ENCODE measurements at places on chromosomes 12 and 14.
A peak's percentile ranks its signal among the peaks of the same experiment; 100 is the strongest.

DNA sequence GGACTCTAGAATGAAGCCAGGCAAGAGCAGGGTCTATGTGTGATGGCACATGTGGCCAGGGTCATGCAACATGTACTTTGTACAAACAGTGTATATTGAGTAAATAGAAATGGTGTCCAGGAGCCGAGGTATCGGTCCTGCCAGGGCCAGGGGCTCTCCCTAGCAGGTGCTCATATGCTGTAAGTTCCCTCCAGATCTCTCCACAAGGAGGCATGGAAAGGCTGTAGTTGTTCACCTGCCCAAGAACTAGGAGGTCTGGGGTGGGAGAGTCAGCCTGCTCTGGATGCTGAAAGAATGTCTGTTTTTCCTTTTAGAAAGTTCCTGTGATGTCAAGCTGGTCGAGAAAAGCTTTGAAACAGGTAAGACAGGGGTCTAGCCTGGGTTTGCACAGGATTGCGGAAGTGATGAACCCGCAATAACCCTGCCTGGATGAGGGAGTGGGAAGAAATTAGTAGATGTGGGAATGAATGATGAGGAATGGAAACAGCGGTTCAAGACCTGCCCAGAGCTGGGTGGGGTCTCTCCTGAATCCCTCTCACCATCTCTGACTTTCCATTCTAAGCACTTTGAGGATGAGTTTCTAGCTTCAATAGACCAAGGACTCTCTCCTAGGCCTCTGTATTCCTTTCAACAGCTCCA lies 39.6 kb downstream of the DAD1 start:
- DNase-seq = no peak

GRCh38 chr14:102888748-102889147 lies 33.7 kb upstream of the AMN start:
- no peak for DNase-seq

- DNase-seq = peak; percentile 79
These were observed 1.9 kb downstream of the FAM186A start for GRCh38 chr12:50394469-50395029.

DNA sequence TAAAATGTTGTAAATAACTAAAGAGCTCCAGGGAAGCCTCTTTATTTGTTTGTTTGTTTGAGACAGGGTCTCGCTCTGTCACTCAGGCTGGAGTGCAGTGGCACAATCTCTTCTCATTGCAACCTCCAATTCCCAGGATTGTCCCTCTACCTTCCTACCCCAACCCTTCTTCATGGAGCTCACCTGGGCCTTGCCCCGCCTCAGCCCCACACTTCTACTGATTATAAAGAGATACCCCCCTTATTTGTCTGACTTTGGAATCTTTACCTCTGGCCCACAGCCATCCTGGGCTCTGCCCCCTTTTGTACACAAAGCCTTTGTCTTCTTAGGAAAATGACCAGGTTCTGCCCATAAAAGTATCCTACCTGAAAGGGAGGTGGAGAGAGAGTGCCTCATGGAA lies 9.1 kb upstream of the BLTP3B start:
- no peak for DNase-seq

DNA sequence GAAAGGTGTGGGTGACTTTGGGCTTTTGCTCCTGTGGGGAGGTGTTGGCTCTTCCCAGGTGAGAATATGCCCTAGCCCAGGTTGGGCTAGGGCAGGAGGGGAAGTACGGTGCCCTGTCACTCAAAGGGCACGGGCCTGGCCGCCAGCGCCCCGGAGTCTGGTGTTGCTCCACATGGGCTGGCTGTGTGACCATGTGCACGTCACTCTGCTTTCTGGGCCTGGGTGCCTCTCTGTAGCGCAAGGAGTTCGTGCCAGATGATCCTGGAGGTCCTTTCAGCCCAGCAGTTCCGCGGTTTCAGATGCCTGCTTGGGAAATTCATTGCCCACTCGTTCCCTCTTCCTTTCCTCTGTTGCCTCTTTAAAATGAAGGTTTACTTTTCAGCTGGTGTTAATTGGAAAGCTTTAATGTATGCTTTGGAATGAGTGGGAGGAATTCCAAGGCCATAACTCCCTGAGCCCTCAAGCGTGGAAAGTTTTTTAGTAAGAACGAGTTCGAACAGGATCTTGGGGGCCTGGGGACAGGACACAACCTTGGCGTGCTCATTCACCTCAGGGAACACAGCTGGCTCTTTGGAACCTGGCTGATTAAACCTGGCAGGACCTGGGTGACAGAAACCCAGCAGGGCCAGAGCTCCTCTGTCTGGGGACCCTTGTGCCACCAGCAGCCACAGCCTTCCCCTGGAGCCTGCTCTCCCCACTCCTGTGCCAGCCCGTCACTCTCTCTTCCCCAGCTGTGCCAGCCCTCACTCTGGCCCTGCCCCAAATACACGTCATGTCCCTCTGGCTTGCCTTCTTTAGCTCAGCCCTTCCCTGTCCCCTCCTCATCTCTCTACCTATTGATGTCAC lies 42.8 kb downstream of the TSPAN9 start:
- DNase-seq = peak; percentile 90

DNA sequence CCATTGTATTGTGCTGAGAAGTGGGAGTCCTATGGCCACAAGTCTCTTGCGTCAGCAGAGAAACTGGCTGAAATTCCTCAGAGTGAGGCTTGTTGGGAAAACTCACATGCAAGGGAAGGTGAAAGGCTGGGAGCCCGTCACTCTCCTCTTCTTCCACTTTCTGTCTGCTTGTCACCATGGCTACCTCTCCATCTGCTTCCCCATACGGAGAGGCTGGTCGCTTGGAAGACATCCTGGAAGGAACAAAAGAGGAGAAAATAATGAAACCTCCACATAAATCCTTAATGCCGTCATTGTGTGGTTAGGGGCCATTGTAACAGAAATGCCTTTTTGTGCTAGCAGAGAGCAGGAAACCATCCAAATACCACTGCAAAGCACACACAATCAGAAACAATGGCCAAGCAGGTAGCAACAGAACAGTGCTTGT lies 53.7 kb downstream of the SOX5 start:
- DNase-seq = no peak

- DNase-seq = no peak
These were observed 60.2 kb downstream of the PLXNC1 start for GRCh38 chr12:94208622-94208966.

DNA sequence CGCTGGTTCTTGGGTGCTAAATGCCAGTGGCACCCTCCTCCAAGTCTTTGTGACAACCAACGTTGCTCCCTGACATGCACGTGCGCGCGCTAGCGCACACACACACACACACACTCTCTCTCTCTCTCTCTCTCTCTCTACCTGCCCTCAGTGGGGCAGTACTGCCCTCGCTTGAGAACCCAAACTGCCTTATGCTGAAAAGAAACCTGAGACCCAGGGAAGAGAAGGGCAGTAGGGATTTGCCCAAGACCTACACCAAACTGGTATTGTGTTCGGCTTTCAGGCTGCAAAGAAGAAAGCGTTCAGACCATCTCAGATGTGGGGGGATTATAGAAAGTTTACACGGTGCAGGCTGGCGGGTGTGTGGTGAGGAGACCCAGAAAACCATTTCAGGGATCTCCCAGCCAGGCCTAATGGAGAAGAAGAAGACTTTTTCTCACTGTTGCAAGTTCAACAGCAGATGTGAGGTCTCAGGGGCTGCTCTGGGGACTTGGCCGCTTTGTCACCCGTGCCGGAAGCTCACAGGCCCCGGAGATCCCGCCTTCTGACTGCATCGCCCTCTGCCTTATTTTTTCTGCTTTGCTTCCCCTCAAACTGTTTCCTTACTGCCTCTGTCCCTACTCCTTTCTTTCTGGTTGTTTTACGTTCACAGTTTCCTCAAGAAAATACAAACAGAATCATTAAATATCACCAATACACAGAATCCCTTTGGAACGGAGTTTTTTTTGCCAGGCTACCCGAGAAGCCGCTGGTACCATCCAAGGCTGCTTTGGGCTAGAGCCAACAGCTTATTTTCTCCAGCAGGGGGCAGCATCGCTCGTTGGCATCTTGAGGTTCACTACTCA lies 82.4 kb downstream of the PPM1A start:
- DNase-seq = peak; percentile 43

DNA sequence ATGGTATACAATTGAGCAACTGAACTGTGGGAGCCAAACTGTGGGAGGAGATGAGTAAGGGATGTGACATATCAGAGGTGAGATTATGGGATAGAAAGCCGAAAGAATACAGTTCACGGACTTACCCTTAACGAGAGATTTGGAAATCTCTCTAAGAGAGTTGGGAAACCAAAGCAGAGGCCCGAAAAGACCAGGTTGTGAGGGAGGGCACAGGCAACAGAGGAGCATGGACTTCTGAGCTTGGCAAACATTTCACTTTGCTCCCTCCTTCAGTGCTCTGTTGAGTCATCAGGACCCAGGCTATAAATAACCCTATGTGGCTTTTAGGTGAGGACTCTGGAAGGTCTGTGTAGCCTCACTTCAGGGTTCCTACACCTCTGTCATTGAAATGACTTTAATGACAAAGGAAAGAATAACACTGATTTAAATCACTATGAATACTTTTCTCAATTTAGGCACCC lies 120.6 kb downstream of the TGFB3 start:
- peak; percentile 74 for DNase-seq

GRCh38 chr12:2825132-2825531 lies 9.7 kb downstream of the NRIP2 start:
- DNase-seq = no peak

- no peak for DNase-seq
These were observed 457.6 kb upstream of the RGS6 start for GRCh38 chr14:71474301-71475265.

DNA sequence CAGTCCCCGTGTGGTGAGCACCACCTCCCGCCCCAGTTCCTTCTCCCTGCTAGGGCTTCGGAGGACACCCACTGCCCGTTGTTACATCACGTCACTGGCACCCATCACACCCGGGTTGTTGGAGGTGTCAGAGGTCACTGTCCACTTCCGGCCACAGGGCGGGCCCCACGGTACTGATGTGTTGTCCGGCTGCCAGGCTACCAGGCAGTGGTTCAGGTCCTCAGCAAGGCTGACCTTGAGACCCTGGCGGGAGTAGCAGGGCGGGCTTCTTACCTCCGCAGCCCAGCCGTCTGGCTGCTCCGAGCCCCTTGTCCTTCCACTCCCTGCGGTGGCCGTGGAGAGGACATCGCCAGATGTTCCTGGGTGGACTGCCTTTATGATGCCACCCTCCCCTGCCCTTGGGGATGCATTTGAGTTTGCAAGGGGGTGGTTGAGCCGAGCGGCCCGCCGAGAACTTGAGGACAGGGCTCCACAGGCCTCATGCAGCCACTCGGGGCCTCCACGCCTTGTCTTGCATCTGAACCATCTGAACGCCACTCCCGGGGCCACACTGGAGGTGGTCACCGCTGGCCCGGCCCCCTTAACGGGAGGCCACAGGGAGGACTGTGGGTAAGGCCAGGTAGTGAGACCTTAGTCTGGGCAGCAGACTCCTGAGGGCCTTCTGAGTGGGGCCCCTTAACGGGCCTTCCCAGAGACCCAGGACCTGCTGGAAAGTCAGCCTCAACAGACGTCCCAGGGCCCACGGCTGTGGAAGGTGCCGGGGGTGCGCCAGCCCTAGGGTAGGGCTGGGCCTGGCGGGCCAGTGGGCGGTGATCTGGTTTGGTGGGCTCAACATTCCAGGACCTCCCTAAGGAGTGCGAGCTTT lies 27.1 kb upstream of the PLD4 start:
- DNase-seq = no peak

- no peak for DNase-seq
These were observed 1.1 kb upstream of the SOAT2 start for GRCh38 chr12:53101931-53102781.

DNA sequence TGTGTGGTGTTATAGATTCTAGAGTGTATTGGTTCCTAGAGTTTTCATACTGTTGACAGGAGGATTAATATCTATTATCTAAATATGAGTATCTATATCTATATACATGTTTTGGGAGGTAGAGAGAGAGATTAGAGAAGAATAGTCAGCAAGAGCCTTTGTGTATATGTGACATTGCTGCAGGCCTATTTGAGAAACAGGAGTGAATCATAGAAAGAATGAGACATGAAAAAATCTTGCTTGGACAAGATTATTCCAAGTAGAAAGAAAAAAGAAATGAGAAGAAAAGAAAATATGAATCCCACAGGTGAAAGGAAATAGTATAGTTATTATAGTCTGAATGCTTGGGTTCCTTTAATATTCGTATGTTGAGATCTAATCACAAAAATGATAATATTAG lies 720.4 kb downstream of the RERGL start:
- DNase-seq = no peak

- DNase-seq = no peak
These were observed 47.2 kb upstream of the KTN1 start for GRCh38 chr14:55532645-55533344.

DNA sequence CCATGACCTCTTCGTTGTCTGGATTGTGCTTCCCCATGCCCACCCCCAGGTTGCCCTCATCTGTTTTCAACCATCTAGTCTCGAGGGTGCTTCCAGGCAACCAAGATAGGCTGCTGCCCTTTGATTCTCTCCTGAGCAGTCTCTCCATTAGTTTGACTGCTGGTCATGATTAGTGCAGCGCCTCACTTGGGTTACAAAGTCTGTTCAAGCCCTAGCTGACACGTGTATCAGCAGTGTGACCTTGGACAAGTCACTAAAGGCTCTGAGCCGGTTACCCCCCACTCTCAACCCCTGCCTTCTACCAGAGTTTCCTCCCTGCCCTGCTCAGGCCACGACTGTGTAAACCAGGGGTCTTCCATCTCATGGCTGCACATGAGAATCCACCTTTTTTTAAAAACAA lies 185.3 kb upstream of the PWP1 start:
- DNase-seq = no peak

GRCh38 chr14:104441275-104442106 lies 138.1 kb upstream of the C14orf180 start:
- no peak for DNase-seq

DNA sequence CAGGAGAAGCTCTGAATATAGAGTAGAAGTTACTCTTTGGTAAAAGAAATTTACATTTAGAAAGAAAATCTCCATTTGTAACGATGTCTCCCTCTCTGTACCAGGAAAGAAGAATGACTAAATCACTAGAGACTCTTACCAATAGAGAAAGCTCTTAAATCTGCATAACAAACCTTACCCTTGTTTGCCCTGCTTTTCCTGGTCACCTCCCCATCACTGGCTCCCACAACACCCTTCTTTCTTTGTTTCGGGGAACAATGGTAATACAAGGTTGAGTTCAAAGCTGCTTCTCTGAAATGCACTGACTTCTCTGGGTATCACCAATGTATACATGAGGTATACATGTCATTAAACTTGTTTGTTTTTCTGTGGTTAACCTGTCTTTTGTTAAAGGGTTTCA lies 351.1 kb upstream of the FLRT2 start:
- no peak for DNase-seq

GRCh38 chr12:572532-572899 lies 90.7 kb downstream of the NINJ2 start:
- DNase-seq = no peak

Measured in EH (cell line).